ENCODE measurements at places on chromosomes 12 and 14. TPM values are rescaled to one million over a fixed set of nuclear protein-coding genes. Genes with fewer than 3 reads are reported as not detected.
A peak's percentile ranks its signal among the peaks of the same experiment; 100 is the strongest.

GRCh38 chr12:19507823-19508222 lies 68.5 kb downstream of the AEBP2 start:
- DNase-seq: no peak

DNA sequence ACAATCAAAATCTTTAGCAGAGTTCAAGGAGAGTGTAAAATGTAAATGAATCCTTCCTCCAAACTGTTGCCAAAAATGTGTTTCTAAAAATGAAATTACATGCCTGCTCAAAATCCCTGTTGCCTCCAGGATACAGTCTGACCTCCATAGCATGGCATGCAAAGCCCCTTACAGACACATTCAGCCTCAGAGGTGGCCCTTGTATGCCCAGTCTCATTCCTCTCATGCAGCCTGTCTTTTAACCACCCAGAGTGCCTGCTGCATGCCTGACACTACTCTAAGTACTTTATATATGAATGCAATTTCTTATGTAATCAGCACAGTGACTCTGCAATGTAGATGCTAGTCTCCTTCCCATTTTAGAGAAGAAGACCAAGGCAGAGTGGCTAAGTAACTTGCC lies 24.4 kb upstream of the PTPRQ start:
- no peak for DNase-seq

DNA sequence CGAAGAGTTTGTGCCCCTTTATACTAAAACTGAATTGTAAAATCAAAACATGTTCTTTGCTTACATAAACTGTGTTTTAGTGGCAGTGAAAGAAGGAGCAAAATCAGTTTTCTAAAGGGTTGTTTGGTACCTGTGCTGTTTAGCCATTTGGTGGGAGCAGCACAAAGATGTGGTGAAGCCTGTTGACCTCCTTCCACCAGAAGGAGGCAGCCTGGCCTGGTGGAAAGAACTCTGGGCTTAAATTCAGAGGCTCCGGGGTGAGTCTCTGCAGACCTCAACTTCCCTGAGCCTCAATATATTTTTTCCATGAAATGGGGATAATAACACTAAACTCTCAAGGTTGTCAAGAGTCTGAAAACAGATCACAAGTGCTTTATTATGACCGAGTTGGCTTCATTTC lies 502.5 kb downstream of the VRK1 start:
- DNase-seq: peak; percentile 55

DNA sequence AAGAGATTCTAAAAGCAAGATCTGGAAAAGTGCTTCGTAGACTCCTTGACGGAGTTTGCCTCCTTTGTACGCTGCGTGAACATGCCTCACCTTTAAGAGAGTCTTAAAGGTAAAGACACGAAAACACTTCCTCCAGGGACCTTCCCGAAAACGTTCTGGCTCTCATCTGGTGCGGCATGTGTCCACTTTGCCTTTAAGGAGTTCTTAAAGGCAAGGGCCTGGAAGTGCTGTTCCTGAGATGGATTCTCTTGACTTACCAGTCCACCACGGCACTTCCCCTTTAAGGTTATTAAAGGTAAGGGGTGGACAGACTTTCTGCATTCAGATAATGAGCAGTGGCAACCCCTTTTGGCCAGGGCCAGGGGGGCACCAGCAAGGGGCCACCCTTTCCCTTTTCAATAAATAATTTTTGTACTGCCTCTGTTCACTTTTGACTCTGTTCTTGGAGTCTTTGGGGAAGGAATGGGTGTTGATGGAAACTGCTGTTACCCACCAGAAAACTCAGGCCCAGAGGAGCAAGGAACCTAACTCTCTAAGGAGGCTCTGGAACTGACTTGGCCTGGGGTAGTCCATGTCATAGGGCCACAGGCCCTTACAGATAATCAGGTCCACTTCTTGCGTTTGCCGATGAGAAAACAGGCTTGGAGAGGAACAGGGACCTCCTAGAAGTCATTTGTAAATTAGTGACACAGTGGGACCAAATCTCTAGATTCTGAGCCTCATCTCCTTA lies 4.4 kb downstream of the REM2 start:
- DNase-seq: peak; percentile 89

DNA sequence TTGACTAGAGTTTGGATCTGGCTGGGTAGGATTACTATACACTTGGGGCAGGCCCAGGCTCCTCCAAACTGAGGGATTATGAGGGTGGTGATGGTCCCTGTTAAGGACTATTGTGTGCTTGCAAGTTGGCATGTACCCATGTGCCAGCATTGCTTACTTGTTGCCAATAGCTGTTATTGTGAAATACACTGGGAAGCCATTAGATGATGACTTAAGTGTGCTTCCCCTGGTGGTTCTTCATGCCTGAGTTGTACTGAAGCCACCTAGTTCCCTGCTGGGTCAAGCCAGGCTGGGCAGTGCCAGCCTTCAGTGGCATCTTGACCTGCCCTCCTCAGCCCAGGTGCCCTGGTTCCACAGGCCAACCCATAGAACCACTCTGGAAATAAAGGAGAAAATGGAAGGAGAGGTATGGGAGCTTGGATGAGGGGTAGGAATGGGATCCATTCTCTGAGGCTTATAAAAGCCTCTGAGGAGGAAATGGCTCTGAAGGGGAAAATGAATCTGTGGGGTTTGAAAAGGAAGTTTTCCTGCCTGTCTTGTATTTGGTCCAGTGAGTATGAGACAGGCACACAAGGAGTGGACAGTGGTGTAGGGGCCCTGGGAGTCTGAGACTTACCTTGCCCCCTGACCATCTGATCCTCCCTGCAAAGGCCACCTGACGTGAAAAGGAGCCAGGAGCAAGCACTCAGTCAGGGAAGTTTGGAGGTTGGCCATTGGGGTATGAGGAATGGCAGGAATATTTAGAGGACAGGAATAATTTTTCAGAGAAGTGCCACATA lies 724 bp downstream of the LTB4R start:
- no peak for DNase-seq

DNA sequence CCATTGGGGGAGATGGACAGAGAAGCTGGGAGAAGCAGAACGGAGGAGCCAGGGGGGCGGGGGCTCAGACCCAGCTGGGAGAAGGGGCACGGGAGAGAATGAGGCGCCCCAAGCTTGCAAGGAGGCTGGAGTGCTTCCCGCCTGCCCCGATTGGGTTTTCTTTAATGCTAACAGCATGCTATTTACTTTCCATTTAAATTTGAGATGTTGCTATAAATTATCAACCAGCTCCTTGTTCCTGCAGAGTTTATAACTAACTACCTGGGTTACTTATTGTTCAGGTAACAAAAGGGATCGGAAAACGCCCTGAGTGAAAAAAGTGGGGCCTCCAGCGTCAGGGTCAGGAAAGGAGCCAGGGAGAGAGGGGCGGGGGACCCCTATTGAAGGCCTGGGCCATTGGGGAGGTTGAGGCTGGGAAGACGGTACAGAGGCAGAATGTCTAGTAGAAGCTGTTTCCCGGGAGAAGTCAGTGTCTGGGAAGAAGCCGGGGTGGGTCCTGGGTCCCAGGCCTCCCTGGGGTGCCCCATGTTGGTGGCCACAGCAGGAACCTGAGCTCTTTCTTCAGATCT lies 2.5 kb downstream of the HNF1A start:
- no peak for DNase-seq

DNA sequence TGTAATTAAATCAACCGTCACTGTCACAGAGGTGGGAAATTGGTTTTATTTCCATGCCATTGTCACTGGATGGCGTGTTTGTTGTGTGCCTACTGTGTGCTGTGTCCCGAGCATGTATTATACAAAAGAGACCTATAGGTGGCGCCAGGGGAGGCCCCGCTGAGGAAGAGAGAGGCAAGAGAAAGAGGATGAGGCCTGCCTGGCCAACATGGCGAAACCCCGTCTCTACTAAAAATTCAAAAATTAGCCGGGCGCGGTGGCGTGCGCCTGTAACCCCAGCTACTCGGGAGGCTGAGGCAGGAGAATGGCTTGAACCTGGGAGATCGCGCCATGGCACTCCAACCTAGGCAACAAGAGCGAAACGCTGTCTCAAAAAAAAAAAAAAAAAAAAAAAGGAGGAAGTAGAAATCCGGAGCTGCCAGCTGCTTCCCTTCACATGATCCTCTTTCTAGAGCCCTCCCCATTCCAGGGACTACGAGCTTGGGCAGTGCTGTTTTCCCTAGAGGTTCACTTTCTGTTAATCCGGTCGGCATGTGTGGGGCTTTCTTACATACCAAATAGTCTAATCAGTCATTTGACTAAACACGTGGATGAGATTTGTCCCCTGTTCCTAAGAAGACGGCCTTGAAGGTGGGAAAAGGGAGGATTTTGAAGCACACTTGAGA lies 6.4 kb upstream of the CCDC175 start:
- no peak for DNase-seq

GRCh38 chr14:81005540-81006228 lies 50.3 kb downstream of the TSHR start:
- DNase-seq: no peak

- DNase-seq: no peak
Measured at GRCh38 chr14:105774001-105774400, 247.6 kb downstream of the TMEM121 start.

- DNase-seq: no peak
Measured at GRCh38 chr12:8681129-8681884, 16.5 kb upstream of the RIMKLB start.

GRCh38 chr12:71461787-71462328 lies 22.3 kb downstream of the LGR5 start:
- no peak for DNase-seq

DNA sequence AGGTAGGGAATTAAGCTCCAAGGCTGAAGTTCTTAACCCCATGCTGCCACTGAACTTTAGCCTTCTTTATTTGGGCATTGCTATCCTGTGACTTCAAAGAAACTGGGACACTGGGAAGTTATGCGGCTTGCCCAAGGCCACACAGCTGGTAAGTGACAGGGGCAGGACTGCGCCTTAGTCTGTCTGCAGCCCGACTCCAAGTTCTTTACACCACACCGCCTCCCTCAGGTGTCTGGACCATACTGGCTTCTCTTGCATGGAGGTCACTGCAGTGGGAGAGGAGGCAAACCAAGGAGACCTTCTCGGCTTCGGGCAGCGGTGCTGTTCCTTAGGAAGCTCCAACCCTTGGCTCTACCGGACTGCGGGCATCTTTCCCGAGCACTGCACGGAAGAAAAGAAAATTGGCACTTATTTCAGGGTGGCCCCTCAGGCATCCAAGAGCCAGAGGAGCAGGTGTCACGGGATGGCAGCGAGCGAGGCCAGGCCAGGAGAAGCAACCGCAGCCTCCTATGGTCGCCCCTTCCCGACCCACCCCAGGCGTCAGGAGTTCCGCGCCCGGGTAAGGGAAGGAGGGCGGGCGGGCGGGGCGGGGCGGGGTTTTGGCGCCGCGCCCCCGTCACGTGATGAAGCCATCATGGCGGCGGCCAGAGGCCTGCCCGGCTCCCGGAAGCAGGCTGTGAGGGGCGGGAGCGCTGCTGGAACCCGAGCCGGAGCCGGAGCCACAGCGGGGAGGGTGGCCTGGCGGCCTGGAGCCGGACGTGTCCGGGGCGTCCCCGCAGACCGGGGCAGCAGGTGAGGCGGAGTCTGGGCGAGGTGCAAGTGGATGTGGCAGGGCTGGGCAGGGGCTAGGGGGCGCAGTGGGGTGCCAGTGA lies 16.4 kb upstream of the ESPL1 start:
- peak; percentile 96 for DNase-seq

DNA sequence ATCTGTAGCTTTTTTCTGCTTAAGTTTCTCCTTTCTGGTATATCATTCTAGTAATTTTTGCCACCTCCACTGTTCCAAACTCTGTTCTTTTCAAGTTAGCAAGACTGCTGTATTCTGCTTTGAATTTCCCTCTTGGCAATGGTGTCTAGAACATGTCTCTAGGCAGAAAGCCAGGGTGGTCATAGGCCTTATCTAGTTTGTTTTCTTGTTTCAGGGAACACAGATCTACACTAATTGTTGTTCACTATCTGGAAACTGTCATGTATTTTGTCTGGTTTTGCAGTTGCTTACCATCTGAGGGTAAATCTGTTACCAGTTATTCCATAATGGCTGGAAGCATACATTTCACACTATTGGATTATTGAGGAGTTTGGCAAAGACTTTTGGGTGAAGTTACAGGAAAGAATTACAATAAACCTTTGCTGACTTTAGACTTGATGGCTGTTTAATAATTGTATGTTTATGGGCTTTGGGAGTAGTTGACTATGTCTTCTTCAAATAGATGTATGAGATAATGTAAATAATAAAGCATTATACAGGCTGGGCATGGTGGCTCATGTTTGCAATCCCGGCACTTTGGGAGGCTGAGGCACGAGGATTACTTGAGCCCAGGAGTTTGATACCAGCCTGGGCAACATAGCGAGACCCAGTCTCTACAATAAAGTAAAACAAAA lies 41.4 kb downstream of the FUT8 start:
- no peak for DNase-seq

GRCh38 chr12:66036317-66036716 lies 94.2 kb downstream of the LLPH start:
- DNase-seq: no peak

DNA sequence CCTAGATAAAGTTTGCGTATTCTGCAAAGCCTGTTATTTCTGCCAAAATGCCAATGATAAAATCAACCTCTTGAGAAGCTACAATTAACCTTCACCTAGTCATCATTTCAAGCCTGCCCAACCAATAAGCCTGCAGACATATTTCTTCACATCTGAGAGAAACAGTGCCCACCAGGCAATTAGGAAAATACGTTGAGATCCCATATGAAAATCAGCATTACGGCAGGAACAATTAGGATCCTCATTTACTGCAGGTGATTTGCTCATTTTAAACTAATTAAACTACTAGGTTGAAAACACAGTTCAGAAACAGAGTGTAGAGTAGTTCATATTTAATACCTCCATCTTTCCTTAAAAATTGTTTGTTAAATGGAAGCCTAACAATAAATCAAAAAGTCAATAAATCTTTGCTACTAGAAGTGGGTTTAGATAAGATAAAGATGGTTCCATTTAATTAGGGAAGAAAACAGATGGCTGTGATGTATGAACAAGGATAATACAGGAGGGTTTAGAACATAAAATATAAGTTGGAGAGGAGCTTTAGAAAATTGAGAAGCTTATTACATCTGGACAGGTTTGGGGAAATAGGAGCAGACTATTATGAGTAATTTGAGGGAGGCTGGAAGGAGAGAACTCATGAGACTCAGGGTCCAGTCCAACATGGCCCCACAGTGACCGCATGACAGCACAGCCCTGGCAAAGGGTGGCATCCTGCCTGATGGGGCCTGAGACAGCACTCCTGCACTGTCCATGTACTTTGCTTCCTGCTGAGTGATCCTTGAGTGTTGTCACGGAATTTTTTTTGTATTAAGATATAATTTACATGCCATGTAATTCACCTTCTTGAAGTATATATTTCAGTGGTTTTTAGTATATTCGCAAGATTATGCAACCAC lies 26.9 kb upstream of the PYGL start:
- no peak for DNase-seq

Gene KLHL28
- 14.8 TPM for total RNA-seq

Gene IL23A
- total RNA-seq: 0.31 TPM

Gene MUCL1
- total RNA-seq: not detected

Gene KERA
- total RNA-seq: not detected

Measured in neural progenitor cell (in vitro differentiated cells).